ENCODE measurements at places on chromosomes 11 and 22. TPM values are rescaled to one million over a fixed set of nuclear protein-coding genes. Genes with fewer than 3 reads are reported as not detected.

- no peak for DNase-seq
- no peaks in the 10 kb centered on the region for H3K4me1 ChIP-seq
- no peak overlapping the region for H3K27ac ChIP-seq
- no peaks in the 10 kb centered on the region for H3K36me3 ChIP-seq
These were observed 1078.0 kb downstream of the BRD1 start for GRCh38 chr22:48749555-48750227.

- no peaks in the 10 kb centered on the region for H3K36me3 ChIP-seq
- no peaks in the 10 kb centered on the region for H3K27me3 ChIP-seq
- no peaks in the 10 kb centered on the region for H3K4me1 ChIP-seq
- H3K27ac ChIP-seq: no peak overlapping the region
These were observed 38.6 kb upstream of the PTH start for GRCh38 chr11:13534358-13534757.

GRCh38 chr22:19463491-19464469 is 15.2 kb downstream of the UFD1 start:
- H3K27me3 ChIP-seq: no peaks in the 10 kb centered on the region
- no peak overlapping the region for H3K4me3 ChIP-seq
- peaks cover 81% of the 10 kb centered on the region for H3K36me3 ChIP-seq
- H3K27ac ChIP-seq: peak overlapping the region; percentile 23
- H3K4me1 ChIP-seq: no peaks in the 10 kb centered on the region

Gene CCDC86
- 50.9 TPM for polyA plus RNA-seq

Gene OR51I1
- polyA plus RNA-seq: not detected

DNA sequence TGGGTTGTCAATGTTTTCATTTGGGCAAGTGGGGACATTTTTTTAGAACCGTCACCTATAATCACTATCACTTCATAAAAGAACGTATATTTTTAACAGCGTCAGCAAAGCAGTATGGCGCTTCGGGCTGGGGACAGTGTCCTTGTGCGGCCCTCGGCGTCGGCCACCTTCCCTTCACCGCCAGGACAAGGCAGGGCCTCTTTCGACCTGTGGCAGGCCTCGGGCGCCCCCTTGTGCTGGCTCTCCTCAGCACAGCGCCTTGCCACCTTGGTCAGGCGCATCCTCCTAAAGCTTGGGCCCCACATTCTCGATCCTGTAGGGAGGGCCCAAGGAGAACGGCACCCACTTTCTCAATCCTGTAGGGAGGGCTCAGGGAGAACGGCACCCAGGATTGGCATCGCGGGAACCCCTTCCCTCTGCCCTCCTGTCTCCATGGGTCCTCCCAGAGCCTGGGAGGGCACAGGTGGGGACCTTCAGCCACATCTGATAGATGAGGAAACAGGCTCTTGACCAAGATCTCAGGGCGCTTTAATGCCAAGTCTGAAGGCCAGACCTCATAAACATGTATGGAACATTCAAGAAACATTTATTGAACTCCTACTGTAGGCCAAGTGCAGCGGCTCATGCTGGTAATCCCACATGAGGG is 11.5 kb upstream of the FADD start:
- H3K27ac ChIP-seq: no peak overlapping the region
- H3K27me3 ChIP-seq: no peaks in the 10 kb centered on the region
